ENCODE measurements at places on chromosomes 5 and 9.

DNA sequence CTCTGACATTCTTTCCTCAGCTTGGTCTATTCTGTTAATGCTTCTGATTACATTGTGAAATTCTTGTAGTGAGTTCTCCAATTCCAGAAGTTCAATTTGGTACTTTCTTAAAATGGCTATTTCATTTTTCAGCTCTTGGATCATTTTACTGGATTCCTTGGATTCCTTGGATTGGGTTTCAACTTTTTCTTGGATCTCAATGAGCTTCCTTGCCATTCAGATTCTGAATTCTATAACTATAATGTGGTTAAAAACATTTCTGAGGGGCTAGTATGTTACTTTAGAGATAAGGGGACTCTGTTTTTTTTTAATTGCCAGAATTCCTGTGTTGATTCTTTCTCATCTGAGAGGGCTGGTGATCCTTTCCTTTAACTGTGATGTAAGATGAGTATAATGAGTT lies 136.4 kb downstream of the MCTP1 start:
- no peak for DNase-seq

DNA sequence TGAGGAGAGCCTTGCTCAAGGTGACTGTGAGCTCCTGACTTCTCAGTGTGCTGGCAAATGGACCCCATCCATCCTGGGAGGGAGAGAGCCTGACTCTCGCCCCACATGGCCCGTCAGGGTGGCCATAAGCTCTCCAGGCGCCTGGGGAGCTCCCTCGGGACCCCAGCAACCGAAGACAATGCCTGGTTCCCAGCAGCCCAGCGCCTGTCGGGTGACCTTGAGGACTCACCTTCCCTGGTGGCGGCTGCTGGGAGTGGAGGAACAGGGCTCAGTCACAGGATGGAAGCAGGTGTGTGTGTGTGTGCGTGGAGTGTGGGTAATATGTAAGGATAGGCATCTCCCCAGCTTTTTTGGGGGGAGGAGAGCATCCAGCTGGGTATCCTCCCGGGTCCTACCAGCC lies 190.3 kb downstream of the MELK start:
- no peak for DNase-seq

GRCh38 chr5:113632996-113633395 lies 119.5 kb downstream of the YTHDC2 start:
- DNase-seq, result no peak

DNA sequence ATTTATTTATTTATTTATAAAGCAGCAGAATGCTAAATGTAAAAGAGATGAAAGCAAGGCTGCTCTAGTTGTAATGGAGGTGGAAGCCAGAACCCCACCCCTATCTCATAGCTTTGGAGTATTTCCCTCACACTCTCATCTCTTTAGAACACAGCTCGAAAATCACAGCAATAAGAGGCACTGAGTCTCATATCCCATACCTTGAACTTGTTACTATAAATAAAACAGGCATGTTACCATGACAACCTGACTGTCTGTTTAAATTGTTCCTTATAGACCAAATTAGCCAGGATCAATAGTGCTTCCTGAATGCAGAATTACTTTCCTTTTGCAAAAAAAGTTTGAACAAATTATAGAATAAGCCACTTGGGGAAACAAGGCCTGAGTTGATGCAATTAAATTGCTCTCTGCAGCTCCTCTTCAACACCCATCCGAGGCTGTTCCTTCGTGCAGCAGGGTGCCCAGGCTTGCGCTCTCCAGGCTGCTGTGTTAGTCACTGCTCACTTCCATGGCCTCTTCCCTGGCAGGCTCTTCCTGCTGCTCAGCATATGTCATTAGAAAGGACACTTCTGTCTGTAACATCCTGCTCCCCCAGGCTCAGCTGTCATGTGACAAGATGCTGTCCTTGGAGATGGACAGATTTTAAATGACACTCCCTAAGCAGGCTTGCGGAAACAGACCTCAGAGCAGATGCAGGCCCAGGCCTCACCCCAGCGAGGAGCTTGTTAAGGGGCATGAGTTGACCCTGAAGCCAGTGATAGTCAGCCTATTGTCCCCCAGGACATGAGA lies 120.2 kb downstream of the CARTPT start:
- DNase-seq, result no peak

DNA sequence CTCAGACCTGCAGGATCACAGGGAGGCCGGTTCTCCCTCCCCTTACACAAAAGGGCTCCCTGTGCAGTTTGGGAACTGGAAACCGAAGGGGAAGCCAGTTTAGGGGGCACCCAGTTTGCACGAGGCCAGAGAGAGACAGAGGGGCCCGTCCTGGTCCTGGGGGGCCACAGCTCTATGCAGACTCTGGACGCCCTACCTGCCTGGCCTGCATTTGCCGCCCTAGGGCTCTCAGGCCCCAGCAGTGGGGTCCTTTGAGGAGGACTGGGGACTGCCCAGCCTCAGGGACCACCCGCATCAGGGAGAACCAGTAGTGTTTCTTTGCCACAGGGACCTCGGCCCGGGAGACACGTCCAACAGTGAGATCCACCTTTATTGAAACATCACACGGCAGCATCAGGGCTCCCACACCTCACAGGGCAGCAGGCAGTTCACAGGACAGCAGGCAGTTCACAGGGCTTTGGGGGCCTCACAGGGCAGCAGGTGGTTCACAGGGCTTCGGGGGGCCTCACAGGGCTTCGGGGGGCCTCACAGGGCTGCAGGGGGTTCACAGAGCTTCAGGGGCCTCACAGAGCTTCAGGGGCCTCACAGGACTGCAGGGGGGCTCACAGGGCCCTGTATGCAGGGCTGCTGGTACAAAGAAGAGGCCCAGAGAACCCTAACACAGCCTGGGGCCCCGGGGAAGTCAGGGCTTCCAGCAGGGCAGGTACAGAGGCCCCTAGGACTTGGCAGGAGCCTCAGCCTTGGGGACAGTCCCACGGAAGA lies 648 bp upstream of the NSMF start:
- DNase-seq, result no peak
